Activated CD8-positive, alpha-beta T cell treated with anti-CD3 and anti-CD28 coated beads, Interleukin-2, amount 10 ng/mL, durations not matched to agents 7 days and 5 days (primary cell): ENCODE measurements at places on chromosomes 3 and 15.

DNA sequence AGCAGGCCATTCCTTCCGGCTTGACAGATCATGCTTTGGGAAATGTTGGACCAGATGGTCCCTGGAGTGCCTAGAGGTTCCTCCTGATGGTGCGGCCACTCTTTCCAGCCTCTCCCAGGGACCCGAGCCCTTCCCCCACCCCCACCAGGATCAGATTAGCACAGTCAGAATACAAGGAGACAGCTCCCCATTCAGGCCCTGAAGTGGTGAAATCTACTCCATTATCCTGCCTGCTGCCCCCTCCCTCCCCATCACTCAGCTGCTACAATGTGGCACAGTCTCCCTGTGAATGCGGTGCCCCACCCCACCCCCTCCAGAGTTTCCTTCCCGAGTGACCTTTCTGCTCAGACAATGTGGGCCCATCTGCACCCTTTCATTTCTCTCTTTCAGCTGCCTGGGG, 29.4 kb downstream of the RNU5B-1 start:
- no peak for DNase-seq

DNA sequence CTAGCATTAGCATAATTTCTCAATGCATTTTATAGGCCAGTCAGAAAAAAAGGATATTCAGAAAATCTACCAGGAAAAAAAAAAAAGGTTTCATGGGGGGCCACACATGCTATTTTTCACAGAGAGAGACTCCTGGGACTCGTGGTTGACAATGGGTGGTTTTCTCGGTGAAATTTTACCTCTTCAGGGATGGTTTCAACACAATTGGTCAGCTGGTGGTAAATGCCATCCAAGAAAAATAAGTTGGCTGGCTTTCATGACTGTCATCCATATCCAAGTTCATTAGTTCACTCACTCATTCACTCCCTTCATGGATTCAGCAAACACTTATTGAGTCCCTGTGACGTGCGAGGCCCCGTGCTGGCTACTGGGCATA, 217.3 kb downstream of the SHQ1 start:
- no peak for DNase-seq

DNA sequence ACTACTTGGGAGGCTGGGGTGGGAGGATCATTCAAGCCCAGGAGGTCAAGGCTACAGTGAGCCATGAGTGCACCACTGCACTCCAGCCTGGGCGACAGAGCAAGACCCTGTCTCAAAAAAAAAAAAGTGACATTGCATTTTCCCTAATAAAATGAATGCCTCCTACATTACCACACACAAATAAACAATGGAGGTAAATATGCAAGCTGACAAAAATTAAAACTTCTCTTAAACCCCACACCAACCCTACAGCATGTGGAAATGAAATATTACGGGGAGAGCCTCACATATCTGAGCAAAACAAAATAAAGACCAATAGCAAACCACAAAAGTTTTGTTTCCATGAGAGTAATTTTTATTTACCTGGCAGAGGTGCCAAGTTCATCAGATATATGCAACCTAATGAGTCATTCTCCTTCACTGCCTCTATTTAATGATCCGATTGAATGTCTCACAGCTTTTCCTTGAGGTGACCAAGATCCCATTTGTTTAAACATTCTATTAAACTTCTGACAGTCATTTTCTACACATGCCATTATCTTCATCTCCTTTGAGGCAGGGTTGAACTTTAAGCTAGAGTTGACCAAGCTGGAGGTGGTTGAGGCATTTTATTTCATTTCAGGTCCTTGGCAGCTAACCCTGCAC, 9.4 kb upstream of the CAV3 start:
- DNase-seq: no peak

- no peak for DNase-seq
Measured at GRCh38 chr3:72227486-72228070, 442.6 kb upstream of the PROK2 start.

DNA sequence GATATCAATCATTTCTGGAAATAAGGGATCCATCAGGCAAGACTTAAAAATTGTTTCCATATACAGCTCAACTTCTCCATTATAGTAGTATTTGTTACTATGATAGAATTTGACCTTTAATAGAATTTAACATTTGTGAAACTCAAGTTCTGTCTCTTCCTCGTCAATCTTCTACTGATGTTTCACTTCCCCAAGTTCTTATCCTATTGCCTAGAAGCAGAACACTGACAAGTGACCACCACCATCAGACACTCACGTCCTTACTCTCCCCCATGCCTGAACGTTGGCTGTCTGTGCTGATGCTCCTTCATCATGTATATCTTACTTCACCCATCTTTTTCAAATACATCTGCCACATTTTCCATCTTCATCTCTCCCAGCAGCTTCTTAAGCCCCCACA, 26.6 kb upstream of the TAFA4 start:
- DNase-seq: no peak

DNA sequence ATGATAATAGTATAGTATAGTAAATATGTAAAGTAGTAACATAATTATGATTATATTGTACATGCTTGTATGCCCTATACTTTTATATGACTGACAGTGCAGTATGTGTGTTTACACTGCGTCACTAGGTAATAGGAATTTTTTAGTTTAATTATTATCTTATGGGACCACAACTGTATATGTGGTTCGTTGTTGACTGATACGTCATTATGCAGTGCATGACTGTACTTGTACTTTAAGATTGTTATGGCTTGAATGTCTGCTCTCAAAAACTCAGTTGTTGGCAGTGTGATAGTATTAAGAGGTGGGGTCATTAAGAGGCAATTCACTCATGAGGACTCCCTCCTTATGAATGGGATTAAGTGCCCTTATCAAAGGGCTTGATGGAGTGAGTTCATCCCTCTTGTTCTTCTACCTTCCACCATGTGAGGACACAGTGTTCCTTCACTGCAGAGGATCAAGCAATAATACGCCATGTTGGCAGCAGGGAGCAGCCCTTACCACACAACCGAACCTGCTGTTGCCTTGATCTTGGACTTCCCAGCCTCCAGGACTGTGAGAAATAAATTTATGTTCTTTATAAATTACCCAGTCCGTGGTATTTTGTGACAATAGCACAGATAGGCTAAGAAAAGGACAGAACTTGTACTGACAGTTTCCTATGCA, 152.2 kb downstream of the NEK11 start:
- DNase-seq: no peak

- DNase-seq: no peak
Measured at GRCh38 chr3:151226088-151226563, 23.1 kb upstream of the GPR171 start.

GRCh38 chr3:65338571-65338970, 650.8 kb upstream of the ADAMTS9 start:
- DNase-seq: no peak

- no peak for DNase-seq
Measured at GRCh38 chr3:45939341-45939771, 3.9 kb upstream of the CXCR6 start.

DNA sequence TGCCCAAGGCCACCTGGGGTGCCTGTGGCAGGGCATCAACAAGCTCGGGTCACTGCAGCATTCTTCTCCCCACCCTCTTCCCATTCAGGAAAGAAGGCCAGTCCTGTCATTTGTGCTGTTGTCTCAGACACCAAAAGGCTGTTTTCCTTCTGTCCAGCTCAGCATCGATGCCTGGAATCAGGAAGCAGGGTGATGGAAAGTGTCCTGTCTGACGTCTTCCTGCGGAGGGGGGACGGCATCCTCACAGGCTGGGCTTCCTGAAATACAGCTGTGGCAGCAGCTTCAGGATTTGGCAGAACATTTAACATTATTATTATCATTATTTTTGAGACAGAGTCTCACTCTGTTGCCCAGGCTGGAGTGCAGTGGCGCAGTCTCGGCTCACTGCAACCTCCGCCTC, 33.0 kb upstream of the ANKDD1A start:
- no peak for DNase-seq

GRCh38 chr15:70892912-70893560, 410 bp downstream of the LRRC49 start:
- no peak for DNase-seq

DNA sequence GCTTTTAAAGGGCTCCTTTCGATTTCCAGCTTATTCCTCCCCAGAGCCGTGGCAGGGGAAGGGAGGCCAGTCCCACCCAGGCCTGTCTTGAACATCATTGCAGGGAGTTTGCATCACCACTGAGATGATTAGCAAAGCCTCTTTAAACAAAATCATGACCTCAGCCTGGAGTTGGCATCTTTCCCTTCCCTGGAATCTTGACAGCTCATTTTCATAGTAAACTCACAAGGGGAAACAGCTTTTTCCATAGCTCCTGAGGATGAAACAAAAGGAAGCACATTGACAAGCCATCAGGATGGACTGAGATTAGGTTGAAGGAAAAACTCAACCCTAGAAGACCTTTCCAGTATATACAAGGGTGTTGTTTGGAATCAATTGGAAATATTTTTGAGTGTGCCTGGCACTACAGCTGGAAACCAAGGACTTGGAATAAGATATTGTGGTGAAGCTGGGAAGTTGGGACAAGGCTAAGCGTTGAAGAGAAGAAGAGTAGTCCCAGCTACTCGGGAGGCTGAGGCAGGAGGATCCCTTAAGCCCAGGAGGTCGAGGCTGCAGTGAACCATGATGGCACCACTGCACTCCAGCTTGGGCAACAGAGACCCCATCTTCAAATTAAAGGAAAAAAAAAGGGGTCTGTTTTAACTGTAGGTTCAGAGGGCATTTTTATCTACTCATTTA, 3.1 kb upstream of the LARP6 start:
- DNase-seq: no peak

DNA sequence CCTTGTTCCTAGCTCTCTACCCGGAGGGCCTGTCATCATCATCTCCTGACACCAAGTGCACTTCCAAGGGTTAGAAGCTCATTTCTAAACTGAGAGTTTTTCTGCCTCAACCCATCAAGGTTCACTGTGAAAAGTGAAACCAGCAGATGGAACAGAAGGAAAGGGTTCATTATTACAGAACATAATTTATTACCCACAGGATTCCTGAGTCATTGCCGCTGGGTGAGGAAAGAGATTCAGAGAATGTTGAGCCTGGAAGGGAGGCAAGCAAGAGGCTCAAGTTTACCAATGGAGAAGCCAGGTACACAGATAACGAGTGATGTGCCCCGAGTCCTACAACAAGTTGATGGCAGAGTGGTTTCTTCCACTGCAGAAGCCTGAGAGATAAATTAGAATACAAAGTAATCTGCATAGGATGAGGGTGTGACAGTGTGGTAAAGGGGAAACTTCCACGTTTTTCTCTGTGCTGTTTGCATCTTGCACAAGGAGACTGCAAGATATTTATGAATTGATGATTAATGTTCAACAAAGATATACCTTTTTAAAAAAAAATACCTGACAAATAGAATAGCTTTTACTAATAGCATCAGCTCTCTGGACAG, 80.5 kb upstream of the SETMAR start:
- DNase-seq: no peak

- DNase-seq: no peak
Measured at GRCh38 chr3:190205739-190206138, 85.0 kb upstream of the P3H2 start.

DNA sequence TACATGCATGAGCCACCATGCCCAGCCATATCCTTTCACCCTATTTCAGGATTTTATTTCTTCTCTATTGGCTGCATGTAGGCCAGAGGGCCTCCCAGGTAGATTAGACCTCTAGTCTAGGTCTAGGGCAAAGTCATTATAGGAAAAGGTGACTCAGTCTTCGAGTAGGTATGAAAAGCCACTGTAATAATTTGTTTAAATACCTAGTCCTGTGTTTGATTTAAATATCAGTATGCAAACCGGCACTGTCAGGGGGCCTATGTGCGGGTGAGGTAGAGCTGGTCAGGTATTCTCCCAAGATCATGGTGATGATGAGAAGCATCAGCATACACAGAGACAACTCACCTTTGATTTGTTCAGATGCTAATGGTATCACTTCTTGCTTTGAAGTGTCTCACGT, 101.4 kb upstream of the UMPS start:
- no peak for DNase-seq

DNA sequence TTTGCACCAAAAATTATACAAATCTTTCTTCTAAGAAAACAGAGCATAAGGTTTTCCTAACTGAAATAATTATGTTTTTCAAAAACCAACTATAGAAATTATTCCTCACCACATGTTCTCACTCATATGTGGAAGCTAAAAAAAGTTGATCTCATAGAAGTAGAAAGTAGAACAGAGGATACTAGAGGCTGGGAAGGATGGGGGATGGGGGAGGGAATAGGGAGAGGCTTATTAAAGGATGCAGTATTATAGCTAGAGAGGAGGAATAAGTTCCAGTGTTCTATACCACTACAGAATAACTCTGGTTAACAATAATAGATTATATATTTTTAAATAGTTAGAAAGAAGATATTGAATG, 12.7 kb upstream of the TMEM212 start:
- no peak for DNase-seq

- no peak for DNase-seq
Measured at GRCh38 chr3:77699125-77699691, 659.3 kb downstream of the ROBO2 start.

GRCh38 chr3:76463501-76463900, 576.4 kb upstream of the ROBO2 start:
- no peak for DNase-seq

- peak; percentile 28 for DNase-seq
Measured at GRCh38 chr3:193788189-193788991, 195.4 kb downstream of the OPA1 start.

- no peak for DNase-seq
Measured at GRCh38 chr15:83249030-83249343, 35.5 kb downstream of the BNC1 start.

GRCh38 chr15:87877114-87877810, 379.3 kb downstream of the NTRK3 start:
- no peak for DNase-seq

GRCh38 chr15:41925086-41925608, 31.3 kb upstream of the SPTBN5 start:
- DNase-seq: no peak

GRCh38 chr3:81406318-81406717, 355.1 kb downstream of the GBE1 start:
- no peak for DNase-seq

DNA sequence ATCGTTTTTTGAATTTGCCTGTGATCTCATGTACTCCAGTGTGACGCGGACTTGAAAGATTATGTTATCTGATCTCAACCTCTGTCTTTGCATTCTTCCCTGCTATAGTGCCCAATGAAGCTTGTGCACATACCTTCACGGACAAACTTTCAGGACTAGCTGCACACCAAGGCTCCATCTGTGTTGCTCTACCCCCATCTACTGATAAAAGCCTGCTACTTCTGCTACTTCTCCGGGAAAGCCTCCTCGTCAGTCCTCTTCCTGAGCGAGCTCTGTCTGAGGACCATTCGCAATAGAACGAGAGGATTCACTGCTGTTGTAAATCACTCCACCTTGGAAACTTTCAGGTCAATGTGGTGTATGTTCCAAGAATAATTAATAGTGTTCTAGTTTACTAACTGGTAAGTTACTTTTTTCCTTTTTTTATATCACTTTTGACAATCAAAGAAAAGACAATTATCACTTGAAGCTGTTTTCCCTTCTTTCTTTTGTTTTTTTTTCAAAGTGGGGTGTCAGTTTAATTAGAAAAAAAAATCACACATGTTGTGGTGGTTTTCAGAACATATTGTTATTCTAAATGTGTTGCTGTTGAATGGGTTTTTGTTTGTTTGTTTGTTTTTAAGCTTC, 217.6 kb downstream of the ARRDC4 start:
- peak; percentile 47 for DNase-seq

- no peak for DNase-seq
Measured at GRCh38 chr3:188296761-188297612, 143.0 kb downstream of the LPP start.
